ENCODE measurements at places on chromosomes 1 and 21.

GRCh38 chr1:156623946-156624813 is 5.0 kb downstream of the HAPLN2 start:
- peak; percentile 65 for ATAC-seq

DNA sequence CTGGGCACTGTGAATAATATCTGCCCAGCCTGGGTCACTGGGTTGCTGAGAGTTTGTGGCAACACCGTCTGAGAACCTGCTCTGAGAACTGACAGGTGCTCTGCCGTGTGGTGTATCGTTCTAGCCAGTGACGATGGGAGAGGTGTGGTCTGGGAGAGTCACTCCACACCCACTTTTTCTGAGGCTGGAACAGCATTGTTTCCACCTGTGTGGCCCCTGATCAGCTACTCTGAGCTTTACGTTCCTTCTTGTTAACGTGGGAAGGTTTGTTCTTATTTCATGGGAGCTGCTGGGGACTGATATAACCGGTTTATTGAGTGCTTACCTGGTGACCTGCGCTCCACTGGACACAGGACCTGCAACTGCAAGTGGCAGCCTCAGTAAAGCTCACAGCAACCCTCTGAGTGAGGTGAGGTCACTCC is 34.8 kb upstream of the TENT5C start:
- ATAC-seq = no peak

- no peak for ATAC-seq
These were observed 3.3 kb downstream of the LHX4 start for GRCh38 chr1:180233191-180234011.

GRCh38 chr1:67953301-67953700 is 97.1 kb downstream of the DIRAS3 start:
- ATAC-seq = no peak

- ATAC-seq = no peak
These were observed 28.0 kb downstream of the IARS2 start for GRCh38 chr1:220121791-220122530.

- no peak for ATAC-seq
These were observed 51.8 kb upstream of the SYT14 start for GRCh38 chr1:209886219-209886536.

DNA sequence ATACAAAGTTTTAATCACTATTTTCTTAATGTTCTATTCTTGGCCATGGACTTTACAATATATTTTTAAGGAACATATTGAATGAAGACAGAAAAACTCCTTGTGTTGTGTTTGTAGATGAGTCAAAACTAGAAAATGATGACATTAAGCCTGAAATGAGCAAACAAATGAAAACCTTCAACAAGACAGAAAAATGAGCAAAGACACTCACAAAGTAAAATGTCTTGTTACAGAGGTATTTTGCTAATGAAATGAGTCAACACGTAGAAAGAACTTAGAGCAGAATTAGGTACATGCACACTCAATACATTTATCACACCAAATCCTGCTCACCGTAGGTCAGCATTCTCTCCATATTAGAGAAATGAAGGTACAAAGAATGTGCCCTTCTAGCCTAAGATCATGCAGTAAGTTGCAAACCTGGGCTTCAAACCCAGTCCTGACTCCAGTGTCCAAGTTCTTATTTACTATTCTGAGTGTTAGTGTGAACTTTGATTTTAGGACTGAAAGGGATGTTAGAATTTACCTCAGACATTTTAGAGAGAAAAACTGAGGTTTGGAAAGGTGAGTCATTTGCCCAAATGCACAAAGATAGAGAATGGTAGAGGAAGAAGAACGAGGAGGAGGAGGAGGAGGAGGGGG is 133.9 kb upstream of the SGIP1 start:
- ATAC-seq = peak; percentile 82

DNA sequence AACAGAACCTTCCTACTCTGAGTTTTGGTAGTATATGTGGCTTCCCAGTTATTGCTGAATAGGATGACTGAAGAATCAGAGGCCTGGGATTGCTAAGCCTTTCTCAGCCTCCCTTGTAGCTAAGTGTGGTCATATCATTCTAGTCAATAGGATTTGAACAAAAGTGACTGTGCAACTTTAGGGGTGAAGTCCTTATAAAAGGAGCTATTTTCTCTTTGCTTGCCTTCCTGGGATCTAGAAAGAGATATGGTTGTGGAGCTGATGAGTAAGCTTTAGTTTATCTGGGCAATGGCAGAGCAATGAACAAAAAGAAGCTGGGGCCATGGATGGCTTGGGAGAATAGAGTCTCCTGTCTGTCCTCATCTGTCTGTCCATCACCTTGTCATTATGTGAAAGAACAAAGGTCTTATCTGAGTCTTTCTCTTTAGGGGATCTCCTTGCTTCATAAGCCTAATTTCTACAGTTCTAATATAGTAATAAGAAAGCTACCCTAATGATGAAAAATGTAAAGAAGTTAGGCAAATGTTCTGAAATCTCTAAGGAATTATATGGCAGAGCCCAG is 91.5 kb downstream of the TENT5C start:
- no peak for ATAC-seq

DNA sequence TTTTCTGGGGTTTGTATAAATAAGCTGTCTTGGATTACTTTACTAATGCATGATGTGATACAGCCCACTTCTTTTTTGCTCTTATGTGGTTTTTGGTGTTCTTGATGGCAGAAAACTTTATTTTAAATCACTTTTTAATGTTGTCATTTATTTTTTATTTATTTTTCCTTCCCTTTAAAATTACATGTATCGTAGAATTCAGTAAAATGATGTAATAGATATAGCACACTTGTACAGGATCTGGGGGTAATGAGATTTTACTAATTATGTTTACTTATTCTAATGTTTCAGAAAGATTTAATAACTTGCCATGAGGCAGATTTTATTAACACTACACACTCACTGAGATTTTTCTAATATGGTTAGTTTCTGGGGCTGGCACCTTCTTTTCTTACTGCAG is 701 bp upstream of the B3GALT2 start:
- no peak for ATAC-seq

DNA sequence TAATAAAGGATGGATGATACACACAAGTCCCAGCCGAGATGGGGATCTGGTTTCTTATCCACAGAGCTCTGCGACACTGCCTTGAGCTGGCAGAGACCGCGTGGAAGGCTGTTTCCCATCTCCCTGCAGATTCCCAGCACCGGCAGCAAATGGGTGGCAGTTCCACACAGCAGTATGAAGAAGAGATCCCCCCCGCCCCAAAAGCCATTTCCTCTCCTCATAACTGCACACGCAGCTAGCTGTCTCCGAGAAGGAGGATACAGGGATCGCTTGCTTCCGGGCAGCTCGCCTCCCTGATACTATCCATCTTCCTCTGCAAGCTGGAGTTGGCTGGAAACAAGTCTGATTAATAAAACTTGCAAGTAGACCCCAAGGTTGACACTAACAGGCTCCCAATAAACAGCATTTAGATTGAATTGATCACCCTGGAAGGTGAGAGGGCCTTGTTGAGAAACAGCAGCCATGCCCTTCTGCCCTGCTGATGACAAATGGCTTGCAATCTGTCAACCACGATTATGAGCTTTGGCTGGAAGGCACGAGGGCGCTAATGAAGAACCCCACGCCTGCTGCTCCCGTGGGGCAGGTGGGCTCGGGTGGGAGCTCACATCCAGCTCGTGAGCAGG is 642.3 kb downstream of the AJAP1 start:
- no peak for ATAC-seq

GRCh38 chr1:33013791-33014190 is 22.9 kb downstream of the AK2 start:
- no peak for ATAC-seq

DNA sequence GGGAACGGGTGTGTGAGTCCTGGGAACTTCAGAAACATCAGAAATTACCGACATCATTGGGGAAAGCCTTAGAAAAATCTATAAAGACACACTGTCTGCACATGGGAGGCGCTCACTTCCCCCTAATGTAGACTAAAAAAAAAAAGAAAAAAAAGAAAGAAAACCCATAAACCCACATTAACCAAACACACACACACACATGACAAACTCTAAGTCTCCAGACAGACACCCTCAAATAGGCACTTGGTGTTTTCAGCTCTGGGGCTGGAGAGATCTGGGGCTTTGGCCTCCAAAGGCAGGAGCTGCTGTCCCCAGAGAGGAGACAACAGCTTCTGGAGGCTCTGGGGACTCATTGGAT is 13.2 kb upstream of the SDHB start:
- ATAC-seq = no peak

- no peak for ATAC-seq
These were observed 63.1 kb downstream of the TMPRSS15 start for GRCh38 chr21:18340387-18340942.

- no peak for ATAC-seq
These were observed 477.1 kb upstream of the NR5A2 start for GRCh38 chr1:199550199-199551065.

- ATAC-seq = no peak
These were observed 155.3 kb downstream of the CDC7 start for GRCh38 chr1:91655912-91656449.

DNA sequence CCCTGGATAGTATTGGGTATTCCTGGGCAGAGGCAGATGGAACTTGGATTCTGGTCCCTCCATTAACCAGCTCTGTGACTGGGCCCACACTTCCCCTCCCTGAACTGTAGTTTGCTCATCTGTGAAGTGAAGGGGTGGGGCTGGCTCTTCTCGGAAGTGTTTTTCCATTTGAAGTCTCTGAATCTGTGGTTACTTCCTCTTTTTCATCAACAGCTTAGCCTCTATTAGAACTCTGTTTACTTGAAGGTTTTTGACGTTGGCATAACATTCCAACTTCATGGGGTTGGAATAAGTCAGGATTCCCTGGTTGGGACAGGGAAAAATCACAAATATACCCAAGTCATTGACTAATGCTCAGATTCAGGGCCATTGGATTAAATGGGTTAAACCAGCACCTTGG is 3.6 kb downstream of the KIAA0040 start:
- ATAC-seq = peak; percentile 61

DNA sequence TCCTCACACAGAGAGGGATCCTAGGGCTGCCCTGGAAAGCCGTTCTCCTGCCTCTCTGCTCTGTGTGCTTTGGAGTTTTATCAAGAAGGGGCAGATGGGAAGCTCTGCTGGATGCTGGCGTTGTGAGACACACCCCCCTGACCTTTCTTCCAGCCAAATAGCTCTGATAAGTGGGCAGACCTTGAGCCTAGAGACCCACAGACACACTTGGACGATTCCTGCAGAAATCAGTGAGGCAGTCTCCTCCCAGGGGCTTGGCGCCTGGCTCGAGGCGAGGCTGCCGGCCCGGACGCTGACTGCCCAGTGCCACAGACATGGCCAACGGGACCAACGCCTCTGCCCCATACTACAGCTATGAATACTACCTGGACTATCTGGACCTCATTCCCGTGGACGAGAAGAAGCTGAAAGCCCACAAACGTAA is at the start of gene MRAP:
TSS of gene MRAP (plus strand) at position 198 of the 424 bp plus-strand sequence. CDS start at position 315, 117 bp downstream.
- ATAC-seq = no peak

- no peak for ATAC-seq
These were observed 1.5 kb upstream of the IVNS1ABP start for GRCh38 chr1:185318431-185319138.

- ATAC-seq = peak; percentile 83
These were observed 4.2 kb downstream of the HHAT start for GRCh38 chr1:210332719-210333398.

GRCh38 chr21:25964015-25964414 is 206.6 kb downstream of the APP start:
- no peak for ATAC-seq

- no peak for ATAC-seq
These were observed 11.2 kb downstream of the C4BPA start for GRCh38 chr1:207115269-207115668.

DNA sequence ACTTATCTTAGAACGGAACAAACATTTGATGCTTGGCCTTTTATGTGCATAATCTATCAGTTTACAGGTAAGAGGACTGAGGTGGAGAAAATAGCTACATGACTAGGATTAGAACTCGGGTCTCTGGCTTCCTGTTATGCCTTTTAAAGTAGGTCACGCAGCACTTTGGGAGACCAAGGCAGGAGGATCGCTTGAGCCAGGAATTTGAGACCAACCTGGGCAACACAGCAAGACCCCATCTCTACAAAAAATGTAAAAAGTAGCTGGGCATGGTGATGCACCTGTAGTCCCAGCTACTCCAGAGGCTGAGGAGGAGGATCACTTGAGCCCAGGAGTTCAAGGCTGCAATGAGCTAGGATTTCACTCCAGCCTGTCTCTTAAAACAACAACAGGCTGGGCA is 81.9 kb upstream of the AKT3 start:
- no peak for ATAC-seq

Data from activated T-helper 17 cell treated with anti-CD3 and anti-CD28 coated beads, Interleukin-2, amount 50 U/mL, for 72 hours (primary cell).